HFFc6 (cell line): ENCODE measurements at places on chromosomes 3 and 15.

- DNase-seq = no peak
Measured at GRCh38 chr15:50426428-50426827, 2.2 kb downstream of the USP8 start.

GRCh38 chr3:52290596-52291507 lies 3.2 kb downstream of the GLYCTK start:
- no peak for DNase-seq

- DNase-seq = no peak
Measured at GRCh38 chr15:77527164-77527778, 105.4 kb downstream of the LINGO1 start.

DNA sequence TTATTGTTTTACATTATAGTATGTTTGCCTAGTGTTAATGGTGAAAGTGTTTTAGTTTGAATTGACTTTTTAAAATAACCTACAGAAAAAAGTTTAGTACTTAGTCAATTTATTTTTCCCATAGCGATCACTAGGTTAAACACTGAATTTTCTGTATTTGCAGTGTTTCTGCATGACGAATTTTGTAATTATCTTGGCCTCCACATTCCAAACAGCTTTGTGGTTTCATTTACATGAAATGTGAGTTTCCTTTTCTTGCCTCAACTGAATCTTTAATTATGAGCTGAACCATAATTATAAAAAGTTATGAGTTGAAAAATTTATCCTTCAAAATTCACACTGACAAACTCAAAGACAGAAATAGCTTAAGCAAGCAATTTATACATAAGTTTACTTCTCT lies 235.5 kb downstream of the CTNNB1 start:
- peak; percentile 7 for DNase-seq

DNA sequence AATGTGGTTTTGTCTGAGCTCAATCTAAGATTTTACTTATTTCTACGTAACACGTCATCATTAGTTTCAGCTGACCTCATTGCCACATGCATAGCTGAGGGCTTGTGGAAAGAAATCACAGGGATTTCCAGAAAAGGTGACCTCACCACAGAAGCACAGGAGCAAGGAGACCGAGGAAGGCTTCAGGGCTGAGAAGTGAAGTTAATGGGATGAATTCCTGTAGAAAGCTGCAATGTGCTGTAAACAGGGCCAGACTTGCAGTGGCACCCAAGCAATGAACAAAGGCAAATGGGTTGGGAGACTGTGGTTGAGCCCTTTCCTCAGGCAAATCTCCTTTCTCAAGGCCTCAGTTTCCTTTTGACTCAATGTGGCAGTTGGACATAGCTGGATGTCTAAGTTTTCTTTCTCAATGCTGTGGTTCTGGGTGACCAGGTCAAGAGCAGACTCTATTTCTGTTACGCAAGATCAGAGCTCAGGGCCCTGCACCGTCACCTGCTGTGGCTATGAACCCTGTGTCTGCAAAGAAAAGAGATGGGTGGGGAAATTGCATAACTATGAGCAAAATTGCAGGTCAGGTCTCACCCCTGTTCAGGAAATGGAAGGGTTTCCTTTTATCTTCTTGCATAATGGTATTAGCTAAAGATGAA lies 252.2 kb upstream of the TBL1XR1 start:
- no peak for DNase-seq

- DNase-seq = peak; percentile 10
Measured at GRCh38 chr15:44193651-44194322, 1.3 kb downstream of the FRMD5 start.

- no peak for DNase-seq
Measured at GRCh38 chr15:84982301-84982920, 755 bp downstream of the PDE8A start.

DNA sequence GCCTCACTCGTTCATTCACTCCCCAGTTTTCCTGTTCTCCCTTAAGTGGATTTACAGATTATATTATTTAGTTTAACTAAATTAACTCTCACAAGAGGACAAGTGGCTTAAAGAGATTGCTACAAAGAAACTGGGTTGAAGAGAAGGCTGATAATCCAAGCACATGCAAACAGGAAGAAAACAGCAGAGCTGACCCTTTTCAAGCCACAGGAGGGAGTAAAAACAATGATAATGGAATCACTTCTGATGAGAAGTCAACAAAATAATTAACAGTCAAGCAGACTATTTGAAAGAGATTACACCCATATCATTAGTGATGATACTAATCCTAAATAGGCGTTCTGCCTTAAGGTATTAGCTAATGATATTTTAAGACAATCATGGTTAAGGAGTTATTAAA lies 31.7 kb downstream of the BOC start:
- no peak for DNase-seq

DNA sequence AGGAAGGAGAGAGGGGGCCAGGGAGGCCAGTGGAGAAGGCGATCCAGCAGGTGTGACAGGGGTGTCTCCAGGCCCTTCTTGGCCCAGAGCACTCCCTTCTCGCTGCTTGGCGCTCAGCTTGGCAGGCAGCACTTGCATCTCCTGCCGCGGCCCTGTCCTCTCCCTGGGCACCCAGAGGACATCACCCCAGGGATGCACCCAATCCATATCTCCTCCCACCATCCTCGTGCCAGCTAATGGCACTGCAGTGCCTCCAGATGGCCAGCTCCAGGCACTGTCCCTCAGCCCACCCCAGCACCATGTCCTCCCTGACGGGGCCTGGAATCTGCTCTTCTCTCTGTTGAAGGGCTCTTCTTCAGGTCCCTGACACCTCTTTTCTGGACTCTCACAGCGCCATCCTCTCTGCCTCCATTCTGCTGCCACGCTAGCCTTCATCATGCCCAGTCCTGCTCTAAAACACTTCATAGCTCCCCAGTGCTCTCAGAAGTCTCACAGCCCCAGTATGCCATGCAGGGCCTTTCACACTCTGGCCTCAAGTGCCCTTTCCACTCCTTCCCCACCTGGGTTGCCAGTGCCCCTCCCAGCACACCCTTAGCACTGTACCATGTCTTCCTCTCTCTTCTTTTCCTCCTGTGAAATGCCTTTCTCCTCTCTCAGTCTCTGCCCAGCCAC lies 106.8 kb upstream of the SLC6A11 start:
- no peak for DNase-seq

- no peak for DNase-seq
Measured at GRCh38 chr3:171832989-171833388, 10.2 kb upstream of the TMEM212 start.

GRCh38 chr3:116299646-116300081 lies 145.6 kb downstream of the LSAMP start:
- DNase-seq = no peak

DNA sequence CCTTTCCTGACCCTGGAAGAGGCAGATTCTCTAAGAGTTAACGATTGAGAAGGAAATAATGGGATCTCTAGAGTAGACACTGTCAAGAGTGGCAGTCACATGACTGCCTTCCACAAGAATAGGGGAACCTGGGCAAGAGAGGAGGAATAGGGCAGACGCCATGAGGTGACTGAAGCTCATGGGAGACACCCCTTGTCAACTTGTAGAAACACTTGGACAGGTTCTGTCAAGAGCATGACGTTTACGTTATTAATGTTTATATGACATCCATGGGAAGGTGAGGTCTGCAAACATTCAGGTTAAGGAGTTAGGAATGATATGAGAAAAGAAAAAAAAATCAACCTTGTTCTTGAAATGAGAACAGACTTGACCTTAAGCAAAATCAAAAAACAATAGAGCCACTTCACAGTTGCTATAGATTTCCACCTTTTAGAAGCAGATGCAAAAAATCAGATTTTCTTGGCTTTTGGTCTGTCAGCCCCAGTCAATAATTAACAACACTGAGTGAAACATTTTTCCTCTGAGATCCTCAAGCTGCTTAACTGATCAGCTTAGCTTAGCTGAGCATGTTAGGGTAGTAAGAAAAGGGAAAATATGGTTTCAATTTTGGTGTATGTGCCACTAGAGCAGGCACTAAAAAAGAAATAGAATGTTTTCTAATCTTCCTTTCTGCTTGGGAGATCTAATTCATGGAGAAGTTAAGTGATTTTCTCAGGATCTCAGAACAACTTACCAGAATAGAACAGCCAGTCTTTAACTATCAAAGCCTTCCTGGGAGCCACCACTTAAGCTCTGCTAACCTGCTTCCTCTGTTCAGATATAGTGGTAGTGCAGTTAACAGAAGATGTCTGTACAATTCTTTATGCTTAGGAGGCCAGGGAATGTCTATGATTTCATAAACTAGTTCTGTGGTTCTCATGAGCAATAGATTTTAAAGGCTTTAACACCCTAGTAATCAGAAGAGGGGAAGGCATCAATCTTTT lies 116.9 kb downstream of the B3GALNT1 start:
- DNase-seq = no peak

DNA sequence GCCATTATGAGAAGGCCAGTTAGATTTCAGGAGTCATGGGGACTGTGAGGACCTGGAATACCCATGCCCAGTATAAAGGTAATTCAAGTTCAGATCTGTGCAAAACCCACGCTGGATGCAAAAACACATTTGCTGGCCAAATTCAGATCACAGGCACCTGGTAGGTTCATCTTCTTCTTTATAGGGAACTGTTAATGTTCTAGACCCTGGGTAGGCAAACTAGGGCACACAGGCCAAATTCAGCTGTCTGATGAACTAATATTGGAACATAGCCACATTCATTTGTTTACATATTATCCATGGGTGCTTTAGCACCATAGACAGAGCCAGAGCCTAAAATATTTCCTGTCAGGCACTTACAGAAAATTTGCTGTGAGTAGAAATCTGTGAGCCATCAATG lies 241.4 kb downstream of the PTPRG start:
- DNase-seq = no peak

- DNase-seq = peak; percentile 91
Measured at GRCh38 chr15:38038659-38039442, 104.4 kb downstream of the TMCO5A start.

- DNase-seq = no peak
Measured at GRCh38 chr15:57415602-57416001, 39.3 kb downstream of the CGNL1 start.

DNA sequence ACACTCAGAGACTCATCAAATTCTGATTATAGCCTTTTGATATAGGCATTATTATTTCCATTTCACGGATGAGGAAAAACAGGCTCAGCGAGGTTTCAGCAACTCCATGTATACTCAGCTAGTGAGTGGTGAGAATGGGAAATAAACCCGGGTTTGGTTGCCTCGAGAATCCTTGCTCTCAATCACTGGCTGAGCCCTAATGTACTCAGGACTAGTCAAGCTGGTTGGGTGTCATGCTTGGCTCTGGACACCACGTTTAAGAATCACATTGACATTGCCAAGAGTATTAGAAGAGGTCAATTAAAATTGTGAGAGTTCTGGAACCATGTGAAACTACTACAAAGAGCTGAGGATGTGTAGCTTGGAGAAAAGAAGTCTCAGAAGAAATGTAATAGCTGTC lies 444.5 kb downstream of the MFSD1 start:
- DNase-seq = no peak

GRCh38 chr3:3110749-3111361 lies 681 bp upstream of the IL5RA start:
- no peak for DNase-seq

- DNase-seq = no peak
Measured at GRCh38 chr3:21484828-21485144, 266.2 kb downstream of the ZNF385D start.

DNA sequence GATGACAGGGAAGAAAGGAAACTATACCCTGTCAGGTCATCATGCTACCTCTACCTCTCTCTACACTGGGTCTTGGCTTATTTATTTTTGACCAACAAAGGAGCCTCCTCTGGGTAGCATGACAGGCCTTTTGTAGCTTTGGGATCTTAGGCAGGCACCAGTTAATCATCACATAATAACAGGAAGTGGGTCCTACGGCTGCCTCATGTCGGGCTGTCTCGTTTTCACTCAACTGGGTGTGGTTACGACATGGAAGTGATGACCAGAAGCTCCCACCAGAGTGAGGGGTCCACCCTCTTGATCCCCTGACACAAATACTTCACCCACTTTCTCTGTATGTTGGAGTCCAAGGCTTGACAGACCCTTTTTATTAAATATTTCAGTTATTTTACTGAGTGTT lies 105.3 kb downstream of the CD47 start:
- DNase-seq = no peak

DNA sequence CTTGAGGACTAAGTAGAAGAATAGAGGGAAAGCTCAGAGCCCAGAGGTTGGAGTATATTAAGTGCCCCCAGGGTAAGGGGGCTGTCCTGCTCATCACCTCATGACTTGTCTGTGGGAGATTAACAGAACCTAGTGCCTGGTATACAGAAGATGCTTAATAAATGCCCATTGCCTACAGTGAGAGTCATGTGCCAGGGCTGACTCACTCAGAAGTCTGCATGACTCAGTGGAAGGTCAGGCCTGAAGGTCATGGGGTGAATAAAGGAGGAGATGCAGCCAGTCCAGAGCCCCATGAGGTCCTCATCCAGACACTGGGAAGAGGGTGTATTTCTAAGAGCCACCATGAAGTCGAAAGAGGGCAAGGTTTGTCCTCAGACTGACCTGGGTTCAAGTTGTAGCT lies 62.5 kb upstream of the TLE3 start:
- peak; percentile 38 for DNase-seq

DNA sequence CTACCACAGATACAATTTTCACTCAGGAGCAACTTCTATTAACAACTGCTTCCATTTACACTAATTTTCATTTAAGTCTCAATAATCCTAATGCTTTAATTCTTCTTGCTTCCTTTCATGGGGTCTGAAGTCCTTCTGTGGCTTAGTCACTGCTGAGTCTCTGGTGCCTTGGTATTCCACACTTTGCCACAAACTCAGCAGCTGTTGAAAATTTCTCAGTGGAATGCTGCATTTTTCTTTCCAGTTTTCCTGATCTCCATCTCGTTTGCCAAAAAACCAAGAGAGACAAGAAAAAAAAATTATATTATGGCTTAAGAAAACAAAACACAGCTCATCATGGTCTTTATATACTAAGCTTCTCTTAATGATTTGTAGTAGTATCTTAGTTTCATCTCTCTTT lies 269.2 kb upstream of the AZI2 start:
- DNase-seq = no peak

- DNase-seq = no peak
Measured at GRCh38 chr3:166897811-166898210, 482.3 kb downstream of the ZBBX start.
